ENCODE measurements at places on chromosomes 2 and 18.

- DNase-seq = no peak
Measured at GRCh38 chr2:8319219-8319618, 362.6 kb upstream of the ID2 start.

DNA sequence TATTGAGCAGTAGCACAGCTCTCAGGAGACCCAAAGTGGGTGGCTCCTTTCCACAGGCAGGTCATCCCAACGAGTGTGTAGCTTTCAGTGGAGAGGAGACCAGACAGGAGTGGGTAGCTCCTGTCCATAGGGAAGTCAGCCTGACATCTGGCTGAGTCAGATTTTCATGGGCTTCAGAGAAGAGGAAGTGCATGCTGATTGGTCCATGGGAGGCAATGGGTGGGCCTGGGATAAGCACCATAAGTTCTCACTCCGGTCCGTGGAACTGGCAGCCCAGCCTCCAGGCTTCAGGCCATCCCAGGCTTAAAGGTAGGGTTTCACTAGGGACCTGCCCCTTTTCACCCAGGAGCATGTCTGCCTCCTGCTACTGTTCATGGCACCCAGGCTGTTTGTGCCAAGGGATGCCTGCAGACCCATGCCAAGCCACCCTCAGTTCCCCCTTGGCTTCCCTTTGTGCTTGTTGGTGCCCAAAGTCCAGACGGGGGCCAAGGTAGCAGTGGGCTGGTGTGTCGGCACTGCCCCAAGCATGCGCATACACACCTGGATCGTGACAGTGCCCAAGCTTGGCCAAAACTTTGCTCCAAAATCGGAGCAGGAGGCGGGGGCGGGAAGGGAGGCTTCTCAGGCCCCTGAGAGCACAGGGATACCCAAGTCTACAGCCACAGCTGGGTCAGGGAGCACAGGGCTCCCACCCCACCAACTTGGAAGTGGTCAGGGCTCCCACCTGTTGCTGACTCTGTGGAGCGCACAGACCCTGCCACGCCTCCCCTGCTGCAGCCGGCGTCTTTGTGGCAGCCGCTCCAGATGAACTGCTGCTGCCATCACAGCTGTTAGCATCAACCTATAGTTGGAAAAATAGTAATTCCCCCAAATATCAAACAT, 26.4 kb downstream of the MARCHF7 start:
- DNase-seq = no peak

GRCh38 chr18:64044616-64045015, 74.7 kb downstream of the SERPINB8 start:
- DNase-seq = no peak

- no peak for DNase-seq
Measured at GRCh38 chr2:239689410-239689809, 288.6 kb upstream of the HDAC4 start.

GRCh38 chr2:87401726-87402345, 346.1 kb upstream of the PLGLB2 start:
- no peak for DNase-seq

DNA sequence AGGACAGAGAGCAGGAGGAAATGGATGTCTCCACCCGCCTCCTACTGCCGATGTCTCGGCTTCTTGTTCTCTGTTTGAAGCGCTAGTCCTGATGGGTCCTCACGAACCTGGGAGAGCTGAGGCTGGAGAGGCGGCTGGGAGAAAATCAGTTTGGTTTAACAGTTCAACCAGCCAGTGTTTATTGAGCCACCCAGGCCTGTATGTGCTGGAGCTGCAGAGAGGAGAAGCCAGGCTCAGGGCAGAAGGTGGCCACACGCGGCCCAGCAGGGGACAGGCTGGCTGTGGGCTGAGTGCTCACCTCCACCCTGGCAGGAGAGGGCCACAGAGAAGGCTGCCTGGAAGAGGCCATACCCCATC, 202.1 kb downstream of the CYP26B1 start:
- no peak for DNase-seq

DNA sequence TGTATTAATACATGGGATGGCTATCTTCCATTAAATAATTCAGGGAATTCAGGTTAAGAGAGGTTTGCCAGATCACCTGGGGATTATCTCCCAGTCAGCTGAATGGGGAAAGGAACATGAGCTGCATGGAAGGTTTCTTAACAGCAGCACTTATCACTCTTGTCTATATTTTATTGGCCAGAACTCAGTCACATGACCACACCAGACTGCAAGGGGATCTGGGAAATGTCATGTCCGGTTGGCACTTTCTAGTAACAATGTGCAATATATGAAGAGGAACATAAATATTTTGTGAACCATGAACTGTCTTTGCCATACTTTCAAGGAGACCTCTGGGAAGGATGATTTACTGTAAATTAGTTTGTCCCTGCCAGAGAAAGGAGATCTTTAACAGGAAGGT, 599.1 kb downstream of the SLC4A3 start:
- DNase-seq = no peak

- DNase-seq = no peak
Measured at GRCh38 chr2:219218217-219218731, 484 bp downstream of the ABCB6 start.

GRCh38 chr2:157989227-157989626, 112.4 kb upstream of the UPP2 start:
- DNase-seq = no peak

- no peak for DNase-seq
Measured at GRCh38 chr2:217160103-217160743, 300.4 kb upstream of the TNP1 start.

Measured in activated gamma-delta T cell (primary cell).